D341Med (cell line): ENCODE measurements at places on chromosomes 5 and 9.

GRCh38 chr9:14066831-14067230 is 247.1 kb downstream of the NFIB start:
- DNase-seq: no peak

- no peak for DNase-seq
Measured at GRCh38 chr9:90188656-90189055, 454.0 kb downstream of the DIRAS2 start.

DNA sequence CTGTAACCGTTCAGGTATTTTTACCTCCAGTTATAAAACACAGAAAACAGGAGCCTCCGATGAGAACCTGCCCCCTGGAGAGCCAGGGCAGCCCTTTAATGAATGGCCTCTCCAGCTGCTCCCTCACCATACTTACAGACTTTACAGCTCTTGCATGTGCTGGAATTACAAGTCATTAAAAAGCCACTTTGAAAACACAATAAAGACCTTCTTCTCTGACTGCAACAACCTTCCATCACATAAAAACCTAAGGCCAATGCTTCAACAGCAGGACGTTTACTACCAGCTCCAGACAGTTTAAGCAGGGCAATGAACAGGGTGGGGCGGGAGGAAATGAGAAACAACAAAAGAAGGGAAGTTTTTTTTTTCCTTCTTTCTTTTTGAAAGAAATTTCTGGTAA is 213.8 kb downstream of the MLLT3 start:
- no peak for DNase-seq

- DNase-seq: no peak
Measured at GRCh38 chr9:126233913-126234525, 92.6 kb upstream of the MVB12B start.

- peak; percentile 57 for DNase-seq
Measured at GRCh38 chr5:99320436-99320835, 391.6 kb upstream of the CHD1 start.

- no peak for DNase-seq
Measured at GRCh38 chr9:108877524-108877923, 15.5 kb downstream of the ACTL7A start.

GRCh38 chr5:159095151-159095721 is 4.5 kb downstream of the EBF1 start:
- DNase-seq: peak; percentile 52

- DNase-seq: no peak
Measured at GRCh38 chr5:31639481-31640411, 815 bp downstream of the PDZD2 start.

- no peak for DNase-seq
Measured at GRCh38 chr9:4223312-4223833, 76.5 kb downstream of the GLIS3 start.
